ENCODE measurements at places on chromosomes 4 and X. TPM values are rescaled to one million over a fixed set of nuclear protein-coding genes. Genes with fewer than 3 reads are reported as not detected.

DNA sequence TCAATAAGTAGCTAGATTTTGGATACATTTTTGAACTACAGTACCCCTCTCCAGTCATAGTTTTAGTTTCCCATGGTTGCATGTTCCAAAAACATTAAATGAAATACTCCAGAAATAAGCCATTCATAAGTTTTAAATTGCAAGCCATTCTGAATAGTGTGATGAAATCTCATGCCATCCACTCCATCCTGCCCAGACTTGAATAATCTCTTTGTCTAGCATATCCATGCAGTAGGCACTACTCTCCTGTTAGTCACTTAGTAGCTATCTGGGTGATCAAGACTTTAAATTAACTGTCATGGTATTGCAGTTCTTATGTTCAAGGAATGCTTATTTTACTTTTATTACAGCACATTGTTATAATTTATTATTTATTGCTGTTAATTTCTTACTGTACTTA is 237.4 kb downstream of the SPANXN1 start:
- DNase-seq: no peak

DNA sequence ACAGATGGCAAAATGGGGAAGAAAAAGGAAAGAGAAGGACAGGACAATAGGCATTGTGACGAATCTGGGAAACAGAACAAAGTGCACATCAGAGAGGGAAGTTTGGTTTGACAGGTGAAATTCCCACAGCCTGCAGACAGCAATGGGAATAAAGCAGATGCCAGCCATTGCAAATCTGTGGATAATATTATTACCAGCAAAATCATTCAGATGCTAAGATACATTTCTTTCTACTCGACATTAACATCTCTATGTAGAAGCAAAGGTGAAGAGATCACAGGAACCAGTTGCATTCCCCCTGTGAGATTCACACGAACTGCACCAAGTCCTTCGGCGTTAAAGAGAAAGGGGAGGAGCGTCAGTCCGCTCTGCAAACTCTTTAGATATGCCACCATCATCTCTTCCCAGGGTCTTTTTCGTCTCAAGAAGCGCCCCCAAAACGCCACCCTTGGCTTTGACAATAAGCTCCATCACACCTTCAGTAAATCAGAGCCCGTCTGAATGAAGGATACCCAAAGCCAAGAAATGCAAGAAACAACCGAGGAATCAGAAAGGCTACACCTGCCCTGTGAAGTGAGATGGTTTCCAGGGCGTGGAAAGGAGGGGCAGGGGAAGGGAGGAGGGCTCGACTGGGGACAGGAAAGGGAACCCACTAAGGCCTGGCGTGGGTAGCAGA is 1.9 kb downstream of the NEUROG2 start:
- no peak for DNase-seq

DNA sequence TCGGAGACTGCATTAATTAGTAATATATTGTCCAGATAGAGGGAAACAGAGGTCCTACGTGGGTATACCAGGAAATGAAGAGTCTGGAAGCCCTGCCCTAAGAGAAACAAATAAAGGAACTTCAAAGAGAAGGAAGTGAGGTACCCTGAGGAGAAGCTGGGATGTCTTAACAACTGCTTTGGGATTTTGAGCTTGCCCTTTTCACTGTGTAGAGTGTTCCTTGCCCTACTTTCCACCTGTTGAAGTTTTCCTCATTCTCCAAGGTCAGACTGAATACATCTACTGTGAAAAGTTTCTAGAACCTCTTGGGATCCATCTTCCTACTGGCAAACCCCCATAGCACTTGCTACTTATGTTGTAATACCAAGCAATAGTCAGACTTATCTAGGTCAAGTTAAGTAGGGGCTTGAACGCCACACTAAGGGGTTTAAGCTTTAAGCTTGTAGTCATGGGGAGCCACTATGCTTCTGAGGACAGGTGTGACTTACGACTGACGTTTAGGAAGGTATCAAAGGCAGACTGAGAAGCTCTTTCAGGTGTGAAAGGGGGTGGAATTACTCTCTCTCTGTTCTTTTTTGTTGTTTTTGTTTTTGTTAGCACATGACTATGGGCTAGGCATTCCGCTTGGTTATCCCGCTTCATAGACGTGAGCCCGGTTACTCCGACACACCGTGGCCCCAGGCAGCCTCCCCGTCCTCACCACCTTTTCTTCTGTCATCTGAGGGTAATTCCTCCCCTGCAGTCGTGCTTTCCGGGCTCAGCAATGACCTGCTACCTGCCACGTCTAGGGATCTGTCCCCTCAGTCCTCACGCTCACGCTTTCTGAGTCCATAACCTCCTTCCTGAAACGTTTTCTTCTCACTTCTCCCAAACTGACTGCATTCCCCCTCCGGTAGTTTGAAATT is 959 bp upstream of the REST start:
- peak; percentile 55 for DNase-seq

- no peak for DNase-seq
These were observed 4.0 kb upstream of the GASK1B start for GRCh38 chr4:158176776-158177175.

DNA sequence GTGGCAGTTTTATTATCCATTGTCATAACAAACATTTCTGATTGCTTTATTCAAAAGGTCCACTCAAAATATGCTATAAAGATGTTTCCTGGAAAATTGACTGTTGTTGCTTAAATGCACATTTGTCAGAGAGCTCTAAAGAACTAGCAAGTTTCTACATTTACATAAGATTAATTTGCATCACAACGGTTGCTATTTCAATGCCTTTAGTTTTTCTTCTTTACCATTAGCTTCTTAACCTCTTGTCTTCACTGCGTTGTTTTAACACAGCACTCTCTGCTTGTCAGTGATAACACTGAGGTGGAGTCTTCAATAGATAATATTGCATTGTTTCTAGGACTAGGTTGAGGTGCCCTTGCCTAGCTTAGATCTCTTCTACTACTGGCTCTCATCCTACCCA is 76.7 kb upstream of the GALNT7 start:
- DNase-seq: no peak

DNA sequence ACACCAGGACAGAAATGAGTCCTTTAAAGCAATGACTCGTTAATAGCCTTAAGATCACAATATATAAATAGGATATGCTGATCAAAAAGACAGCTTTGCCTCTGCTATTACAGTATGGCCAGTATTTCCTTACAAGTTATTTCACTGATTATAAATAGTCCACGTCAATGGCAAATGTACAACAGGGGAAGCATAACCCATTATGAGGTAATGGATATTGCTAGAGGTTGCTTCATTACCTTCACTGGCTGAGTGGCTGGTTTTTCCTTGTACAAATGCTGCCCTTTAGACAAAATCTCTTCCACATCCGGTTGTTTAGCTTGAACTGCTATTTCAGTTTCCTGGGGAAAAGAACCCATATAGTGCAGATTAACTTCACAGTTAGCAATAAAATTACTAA is 764.6 kb upstream of the FTHL17 start:
- DNase-seq: no peak

DNA sequence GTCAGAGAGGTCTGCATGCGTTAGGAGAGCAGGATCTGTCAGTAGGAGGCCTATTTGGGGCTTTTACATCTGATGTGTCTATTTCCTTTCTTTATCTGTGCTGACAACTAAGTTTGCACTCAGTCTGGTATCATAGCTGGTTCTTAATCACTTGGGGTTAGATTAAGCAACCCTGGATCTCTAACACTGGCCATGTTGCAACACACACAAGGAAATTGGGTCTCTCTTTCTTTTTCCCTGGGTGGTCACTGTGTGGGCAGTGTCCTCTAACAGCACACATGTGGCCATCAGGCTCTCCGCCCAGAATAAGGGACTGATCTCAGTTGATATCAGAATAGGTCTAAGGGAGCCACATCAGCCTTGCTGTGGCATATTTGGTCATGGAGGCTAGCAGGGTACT is 38.9 kb downstream of the IGFBP7 start:
- DNase-seq: no peak

GRCh38 chr4:10106421-10107039 is 10.1 kb downstream of the WDR1 start:
- no peak for DNase-seq

DNA sequence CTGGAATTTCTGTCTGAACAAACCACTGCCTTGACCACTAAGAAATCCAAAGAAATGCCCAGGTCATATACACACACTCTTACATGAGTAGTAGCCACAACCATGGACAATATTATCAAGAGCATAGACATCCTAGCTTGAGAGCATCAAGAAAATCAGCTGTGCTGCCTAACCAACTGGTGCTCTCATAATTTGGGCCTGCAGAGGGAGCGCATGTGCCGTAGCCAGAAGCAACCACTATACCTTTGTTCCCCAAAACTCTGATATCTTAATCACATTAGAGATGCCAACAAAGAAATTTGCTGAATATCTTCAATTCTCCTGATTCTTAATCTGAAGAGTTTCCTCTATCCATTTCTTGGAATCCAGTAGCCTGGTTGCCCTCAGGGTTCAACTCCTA is 163.6 kb downstream of the ZNF674 start:
- no peak for DNase-seq

Gene GPRASP2
- 19.1 TPM for total RNA-seq

Gene GPR50
- 1.6 TPM for total RNA-seq

Gene TCEAL1
- 3.9 TPM for total RNA-seq

Gene OTUD6A
- 0.17 TPM for total RNA-seq

Gene LNX1
- 3.1 TPM for total RNA-seq

Gene DRD5
- not detected for total RNA-seq

Gene RHOH
- total RNA-seq: 5.8 TPM

Gene SLITRK4
- total RNA-seq: 8.2 TPM

All from H1 (cell line).